ENCODE measurements at places on chromosomes 7 and 10.

DNA sequence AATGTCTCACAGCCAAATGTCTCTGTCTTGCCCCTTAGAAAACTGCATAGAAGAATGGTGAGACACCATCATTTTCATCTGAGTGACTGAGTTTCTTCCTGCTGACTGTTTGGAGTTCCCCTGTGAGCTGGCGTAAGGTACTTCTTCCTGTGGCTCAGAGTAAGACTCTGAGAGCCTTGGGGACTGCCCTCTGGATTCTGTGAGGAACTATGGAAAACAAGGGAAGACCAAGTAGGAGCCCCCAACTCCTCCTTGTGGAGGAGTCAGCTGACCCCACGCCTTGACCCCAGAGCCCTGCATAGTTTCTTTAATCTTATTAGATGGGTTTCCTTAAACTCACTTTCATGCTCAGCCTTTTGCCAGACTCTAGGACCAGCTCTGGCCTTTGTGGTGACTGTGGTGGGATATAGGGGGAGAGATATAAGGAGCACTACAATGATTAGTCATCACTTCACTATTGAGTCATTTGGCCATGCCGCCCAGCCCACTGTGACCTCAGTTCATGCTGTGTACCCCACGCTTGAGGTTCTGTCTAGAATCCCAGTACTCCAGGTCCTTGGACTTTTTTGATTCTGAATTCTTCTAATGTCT, 51.8 kb upstream of the FAM133B start:
- peak; percentile 87 for DNase-seq

DNA sequence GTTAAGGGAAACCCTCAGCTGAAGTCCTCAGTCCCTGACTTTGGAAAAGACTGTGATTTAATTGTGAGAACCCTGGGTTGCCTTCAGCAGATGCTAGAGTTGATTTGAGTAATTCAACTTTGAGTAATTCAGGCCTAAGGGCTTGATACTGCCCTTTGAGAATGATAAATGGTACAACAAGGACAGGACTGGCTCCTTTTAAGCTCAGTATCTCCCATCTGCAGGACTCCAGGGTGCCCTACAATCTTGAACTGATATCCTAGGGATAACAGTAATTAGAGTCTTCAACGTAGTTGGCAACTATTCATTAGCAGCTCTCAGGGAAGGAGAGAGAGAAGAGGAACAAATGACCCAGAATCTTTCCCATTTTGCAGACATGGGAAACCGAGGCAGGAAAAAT, 186.4 kb downstream of the GATA3 start:
- DNase-seq = no peak

GRCh38 chr10:11209830-11210181, 192.1 kb downstream of the CELF2 start:
- no peak for DNase-seq

- no peak for DNase-seq
Observed at GRCh38 chr7:12728192-12728538, 40.7 kb downstream of the ARL4A start.

DNA sequence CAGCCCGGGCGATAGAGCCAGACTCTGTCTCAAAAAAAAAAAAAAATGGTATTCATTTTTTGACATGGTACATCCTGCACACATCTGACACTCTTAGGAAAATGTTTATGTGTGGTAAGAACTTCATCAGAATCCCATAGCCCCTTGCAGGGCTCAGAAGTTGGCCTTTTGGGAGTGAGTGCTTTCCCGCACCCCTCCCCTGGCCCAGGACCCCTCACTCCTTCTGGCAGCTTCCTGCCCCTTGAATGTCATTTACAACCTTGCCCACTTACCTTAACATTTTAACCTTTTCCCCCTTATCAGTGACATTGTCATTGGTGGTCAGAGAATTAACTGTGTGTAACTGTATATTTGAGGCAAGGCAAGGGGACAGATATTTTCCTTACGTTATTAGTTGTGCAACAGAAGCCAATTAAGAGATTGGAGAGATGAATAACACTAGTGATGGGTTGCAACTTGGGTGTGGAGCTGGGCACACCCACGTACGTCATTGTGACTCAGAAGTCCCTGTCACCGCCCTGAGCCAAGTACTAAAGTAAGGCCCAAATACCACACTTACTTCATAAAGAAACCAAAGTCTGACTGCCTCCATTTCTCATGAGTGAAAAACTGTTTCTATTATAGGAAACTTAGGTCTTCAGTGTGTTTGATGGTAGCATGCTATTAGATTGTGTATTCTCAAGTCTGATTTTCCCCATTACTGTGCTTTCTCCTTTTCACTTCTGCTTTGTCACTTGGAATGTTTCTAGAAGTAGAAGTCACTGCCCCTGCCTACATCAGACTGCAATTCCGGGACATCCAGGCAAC, 31.6 kb downstream of the OGDH start:
- peak; percentile 99 for DNase-seq
